Renal pelvis (tissue), 12 donors: ENCODE measurements at places on chromosomes 12 and 14.

GRCh38 chr12:86613311-86613710 lies 357.1 kb upstream of the MGAT4C start:
- DNase-seq, result no peak

DNA sequence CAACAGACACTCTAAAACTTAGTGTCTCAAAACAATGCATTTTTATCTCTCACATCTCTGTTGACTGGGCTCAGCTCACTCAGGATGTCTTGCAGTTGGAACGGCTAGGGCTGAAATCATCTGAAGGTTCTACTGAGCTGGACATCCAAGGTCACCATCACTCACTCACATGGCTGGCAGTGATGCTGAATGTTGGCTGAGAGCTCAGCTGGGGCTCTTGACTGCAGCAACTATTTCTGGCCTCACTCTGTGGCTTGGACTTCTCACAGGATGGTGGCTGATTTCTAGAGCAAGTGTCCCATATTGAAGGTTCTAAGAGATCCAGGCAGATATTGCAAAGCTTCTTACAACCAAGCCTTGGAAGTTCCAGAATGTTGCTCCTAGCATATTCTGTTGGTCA lies 166.5 kb downstream of the ZFP36L1 start:
- DNase-seq, result no peak

GRCh38 chr12:51866762-51867161 lies 18.2 kb upstream of the FIGNL2 start:
- DNase-seq, result no peak

GRCh38 chr14:49882826-49883694 lies 9.8 kb upstream of the ARF6 start:
- DNase-seq, result no peak

GRCh38 chr14:83863042-83863774 lies 1666.7 kb upstream of the FLRT2 start:
- no peak for DNase-seq

- DNase-seq, result peak; percentile 14
Measured at GRCh38 chr12:19273482-19274330, 144.2 kb downstream of the PLEKHA5 start.

DNA sequence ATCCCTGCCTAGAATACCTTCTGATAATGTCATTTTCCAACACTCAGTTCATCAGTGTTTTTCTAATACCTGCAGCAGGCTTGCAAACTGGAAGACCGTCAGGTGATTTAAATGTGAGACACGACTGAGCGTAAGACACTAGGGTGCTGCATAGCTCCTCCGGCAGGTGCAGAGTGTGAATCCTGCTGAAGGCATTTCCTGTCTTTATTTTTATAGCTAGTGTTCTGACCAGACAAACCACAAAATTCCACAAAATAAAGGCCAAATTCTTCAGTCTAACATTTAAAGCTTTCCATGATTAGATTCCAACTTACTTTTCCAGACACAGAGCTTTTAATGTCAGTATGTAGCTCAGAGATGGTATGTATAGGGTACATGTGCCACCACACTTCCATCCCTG lies 70.7 kb downstream of the BBS10 start:
- no peak for DNase-seq

- DNase-seq, result no peak
Measured at GRCh38 chr14:33218026-33218425, 279.3 kb downstream of the NPAS3 start.

DNA sequence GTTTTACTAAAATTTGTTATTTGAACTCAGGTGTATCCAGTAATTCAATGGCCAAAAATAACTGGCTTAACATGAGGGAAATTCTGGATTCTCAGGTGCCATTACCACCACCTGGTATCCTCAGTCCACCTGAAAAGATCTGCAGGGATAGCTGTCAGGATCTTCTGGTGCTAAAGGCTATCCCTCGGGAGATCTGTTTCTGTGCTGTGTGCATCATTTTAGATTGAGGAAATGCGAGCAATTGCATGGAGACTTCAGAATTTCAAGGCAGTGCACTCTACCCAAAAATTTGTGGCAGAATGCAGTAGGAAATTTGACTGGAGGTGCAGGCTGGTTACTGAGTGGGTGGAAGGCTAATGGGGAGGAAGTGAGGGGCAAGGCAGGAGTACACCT lies 26.4 kb downstream of the ZCCHC8 start:
- no peak for DNase-seq

GRCh38 chr14:91870890-91871289 lies 3.6 kb upstream of the TC2N start:
- DNase-seq, result no peak

DNA sequence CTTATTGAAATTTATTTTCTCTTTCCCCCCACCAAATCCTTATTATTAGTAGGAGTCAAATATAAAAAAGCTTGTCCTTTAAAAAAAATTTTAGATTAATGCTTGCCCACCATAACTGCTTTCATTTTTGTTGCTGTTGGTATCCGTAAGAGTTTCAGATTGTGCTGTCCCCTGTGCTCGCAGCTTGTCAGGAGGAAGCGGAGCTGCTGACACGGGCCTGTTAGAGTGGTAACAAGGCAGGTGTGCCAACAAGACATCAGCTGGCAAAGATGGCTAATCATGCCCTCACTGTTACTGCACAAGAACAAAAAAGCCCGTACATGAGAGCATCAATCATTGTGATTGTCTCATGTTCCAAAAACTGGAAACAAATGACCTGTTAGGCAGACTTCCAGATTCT lies 148.4 kb downstream of the ALG10B start:
- DNase-seq, result no peak

DNA sequence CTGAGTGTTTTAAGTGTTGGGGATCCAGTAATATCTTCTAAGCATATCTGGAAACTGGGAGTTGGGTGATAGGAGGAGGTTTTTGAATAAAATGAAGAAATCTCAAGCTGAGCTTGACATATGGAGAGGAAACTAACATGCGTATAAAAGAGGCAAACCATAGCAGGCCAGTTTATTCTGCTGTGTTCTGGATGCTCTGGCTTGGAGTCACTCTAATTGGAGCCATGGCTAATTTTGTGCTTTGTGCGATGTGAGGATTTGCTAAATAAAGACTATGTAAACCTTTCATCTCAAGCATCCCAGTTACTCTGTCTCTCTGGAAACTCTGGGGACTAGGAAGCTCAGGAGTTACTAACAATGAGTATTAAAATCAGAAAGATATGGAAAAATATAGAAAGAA lies 66.5 kb downstream of the ATF7IP start:
- DNase-seq, result no peak

DNA sequence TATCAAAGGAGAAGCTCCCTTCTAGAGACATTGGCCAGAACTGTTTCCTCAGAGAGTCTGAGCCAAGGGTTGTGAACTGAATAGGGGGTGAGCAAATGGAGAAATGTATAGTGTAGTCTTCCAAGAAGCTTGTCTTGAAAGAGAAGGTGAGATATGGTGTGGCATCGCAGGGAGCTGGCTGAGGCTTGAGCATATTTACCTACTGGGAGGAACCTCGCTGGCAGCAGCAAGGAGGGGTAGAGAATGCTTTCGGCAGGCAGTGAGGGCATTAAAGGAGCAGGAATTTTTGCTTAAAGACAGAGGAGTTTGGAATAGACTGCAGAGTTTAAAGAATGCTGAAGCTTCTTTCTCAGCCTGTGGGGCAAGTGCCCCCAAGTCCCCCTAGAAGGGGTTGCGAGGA lies 59.3 kb upstream of the PRMT8 start:
- DNase-seq, result no peak

- DNase-seq, result no peak
Measured at GRCh38 chr14:89293314-89293916, 123.6 kb downstream of the FOXN3 start.

GRCh38 chr12:28059668-28060067 lies 87.1 kb upstream of the PTHLH start:
- DNase-seq, result no peak

GRCh38 chr12:102948941-102949352 lies 8.5 kb upstream of the ASCL1 start:
- no peak for DNase-seq

DNA sequence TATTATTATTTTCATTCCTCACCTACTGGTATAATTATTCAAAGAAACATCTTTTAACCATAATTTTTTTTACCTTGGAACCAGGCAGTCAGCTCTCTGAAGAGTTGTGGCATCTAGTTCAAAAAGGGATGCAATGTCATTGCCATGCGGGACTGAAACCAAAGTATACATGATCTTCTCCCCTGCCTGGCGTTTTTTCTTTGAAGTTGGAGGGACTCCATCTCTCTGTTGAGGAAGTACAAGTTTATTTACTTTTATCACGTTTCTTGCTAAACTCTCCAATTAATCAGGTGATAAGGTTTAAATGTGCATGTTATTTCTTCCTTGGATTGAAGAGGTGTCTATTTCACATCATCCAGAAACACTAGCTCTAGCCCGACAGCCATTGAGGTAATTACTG lies 146.6 kb downstream of the ITPR2 start:
- peak; percentile 12 for DNase-seq

DNA sequence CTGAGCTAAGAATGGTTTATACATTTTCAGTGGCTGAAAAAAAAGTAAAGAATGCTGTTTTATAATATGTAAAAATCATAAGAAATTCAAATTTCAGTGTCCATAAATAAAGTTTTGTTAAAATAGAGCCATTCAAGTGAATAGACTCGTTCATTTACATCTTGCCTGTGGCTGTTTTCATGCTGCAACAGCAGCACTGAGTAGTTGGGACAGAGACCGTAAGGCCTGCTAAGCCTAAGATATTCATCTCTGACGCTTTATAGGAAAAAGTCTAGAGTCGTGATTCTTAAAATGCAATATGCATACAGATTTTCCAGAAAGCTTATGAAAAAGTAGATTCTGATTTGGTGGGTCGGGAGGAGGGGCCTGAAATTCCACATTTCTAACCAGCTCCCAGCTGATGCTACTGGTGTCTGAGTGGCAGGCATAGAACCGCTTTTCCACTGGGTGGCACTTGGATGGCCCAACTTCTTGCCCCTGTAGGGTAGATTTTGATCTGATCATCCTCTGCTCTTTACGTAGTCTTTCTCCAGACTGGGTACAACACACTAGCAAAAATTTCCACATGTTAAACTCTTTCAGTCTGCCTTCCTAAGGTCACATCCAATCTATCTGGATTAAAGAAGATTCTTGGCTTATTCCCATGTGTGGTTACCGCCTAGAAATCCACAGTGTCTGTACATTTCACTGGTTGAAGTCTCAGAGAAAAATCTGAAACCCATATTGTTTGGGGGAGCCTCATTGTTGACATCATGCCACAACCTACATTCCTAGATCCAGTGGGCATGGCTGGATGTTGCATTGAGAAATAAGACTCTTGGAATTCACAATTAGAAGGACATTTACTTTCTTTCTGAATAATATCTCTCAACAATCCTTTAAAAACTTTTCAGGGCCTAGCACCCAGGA lies 151.2 kb downstream of the C12orf75 start:
- DNase-seq, result no peak

- DNase-seq, result no peak
Measured at GRCh38 chr14:34064349-34064748, 113.5 kb upstream of the EGLN3 start.

GRCh38 chr12:51994539-51994820 lies 12.3 kb upstream of the TAMALIN start:
- no peak for DNase-seq

DNA sequence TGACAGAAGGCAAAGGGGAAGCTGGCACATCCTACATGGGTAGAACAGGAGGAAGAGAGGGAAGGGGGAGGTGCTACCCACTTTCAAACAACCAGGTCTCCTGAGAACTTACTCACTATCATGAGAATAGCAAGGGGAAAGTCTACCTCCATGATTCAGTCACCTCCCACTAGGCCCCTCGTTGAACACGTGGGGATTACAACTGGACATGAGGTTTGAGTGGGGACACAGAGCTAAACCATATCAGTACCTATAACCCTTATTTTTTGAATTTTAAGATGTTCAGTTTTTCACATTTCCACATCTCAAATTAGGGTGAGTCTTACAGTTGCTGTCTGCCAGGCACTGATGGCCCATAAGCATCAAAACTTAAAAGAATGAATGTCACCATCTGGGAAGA lies 80.2 kb upstream of the ST8SIA1 start:
- no peak for DNase-seq

DNA sequence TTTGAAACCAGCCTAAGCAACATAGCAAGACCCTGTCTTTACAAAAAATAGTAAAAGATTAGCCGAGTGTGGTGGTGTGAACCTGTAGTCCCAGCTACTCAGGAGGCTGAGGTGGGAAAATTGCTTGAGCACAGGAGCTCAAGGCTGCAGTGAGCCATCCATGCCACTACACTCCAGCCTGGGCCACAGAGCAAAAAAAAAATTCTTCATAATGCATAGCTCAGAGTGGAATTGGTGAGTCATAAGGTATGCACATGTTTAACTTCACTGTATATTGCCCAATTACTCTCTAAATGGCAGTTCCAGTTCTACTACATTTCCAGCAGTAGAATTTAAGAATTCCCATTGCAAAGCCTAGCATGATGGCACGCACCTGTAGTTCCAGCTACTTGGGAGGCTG lies 26.8 kb upstream of the CLIP1 start:
- no peak for DNase-seq

DNA sequence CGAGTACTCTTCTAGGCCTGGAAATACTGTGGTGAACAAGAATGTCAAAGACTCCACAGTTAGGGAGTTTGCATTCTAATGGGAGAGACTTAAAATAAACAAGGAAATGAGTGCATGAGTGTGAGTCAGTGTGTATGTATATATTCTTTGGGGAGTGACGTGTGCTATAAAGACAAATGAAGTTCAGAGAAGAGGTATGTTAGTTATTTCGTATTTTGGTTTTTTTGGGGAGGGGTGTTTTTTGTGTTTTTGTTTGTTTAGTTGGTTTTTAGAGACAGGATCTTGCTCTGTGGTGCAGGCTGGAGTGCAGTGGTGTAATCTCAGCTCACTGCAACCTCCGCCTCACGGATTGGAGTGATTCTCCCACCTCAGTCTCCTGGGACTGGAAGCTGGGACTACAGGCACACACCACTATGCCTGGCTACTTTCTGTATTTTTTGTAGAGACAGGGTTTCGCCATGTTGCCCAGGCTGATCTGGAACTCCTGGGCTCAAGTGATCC lies 74.3 kb downstream of the SRGAP1 start:
- no peak for DNase-seq

DNA sequence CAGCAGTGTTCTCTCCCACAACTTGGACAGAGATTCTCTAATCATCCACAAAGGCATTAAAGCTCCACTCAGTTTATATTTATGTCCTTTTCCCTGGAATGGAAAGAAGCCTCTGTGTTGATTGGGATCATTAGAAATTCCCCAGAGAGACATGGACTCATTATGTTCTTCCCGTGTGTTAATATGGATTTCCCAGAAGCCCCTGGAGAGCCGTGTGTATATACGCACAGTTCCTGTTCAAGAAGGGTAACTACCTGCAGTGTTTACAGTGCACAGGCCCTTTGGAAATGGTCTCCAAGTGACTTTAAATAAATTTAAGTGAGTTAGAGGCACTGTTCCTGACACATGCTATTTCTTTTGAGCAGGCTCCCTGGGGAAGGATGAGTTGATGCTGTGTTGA lies 428.0 kb upstream of the TMTC1 start:
- DNase-seq, result no peak
